ENCODE measurements at places on chromosomes 1 and 21.

DNA sequence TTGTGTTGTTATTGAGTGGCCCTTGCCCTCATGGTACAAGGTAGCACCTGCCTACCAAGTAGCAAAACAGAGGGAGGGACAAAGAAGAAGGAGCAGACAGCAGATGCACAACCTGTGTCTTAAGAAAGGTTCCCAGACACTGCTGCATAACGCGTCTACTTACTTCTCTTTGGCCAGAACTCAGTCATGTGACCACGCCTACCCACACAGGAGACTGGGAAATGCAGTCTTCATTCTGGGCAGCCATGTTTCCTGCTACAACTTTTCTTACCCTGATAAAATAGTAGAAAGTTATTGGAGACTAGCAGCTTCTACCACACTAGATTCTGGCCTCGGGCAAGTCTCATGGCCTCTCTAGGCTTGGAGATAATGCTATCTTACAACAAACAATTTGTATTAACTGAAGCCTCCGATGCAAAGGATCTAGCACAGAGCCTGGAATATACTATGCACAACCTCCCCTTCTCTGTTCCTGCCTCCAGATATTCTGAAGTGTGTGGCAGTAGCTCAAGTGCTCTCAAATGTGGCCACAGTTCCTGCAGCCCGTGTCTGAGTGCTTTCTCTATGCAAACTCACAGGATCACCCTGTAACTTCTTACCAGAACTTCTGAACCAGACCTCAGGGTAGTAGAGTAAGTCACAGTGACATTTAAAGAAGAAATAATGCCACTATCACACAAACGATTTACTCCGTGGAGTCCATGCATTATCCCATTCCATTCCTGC is 34.1 kb upstream of the BTG2 start:
- DNase-seq: no peak

GRCh38 chr1:57331620-57332019 is 92.2 kb downstream of the DAB1 start:
- no peak for DNase-seq

- DNase-seq: no peak
Observed at GRCh38 chr1:236099355-236099974, 34.6 kb upstream of the NID1 start.

- DNase-seq: no peak
Observed at GRCh38 chr1:23102289-23102688, 66.4 kb downstream of the LUZP1 start.

- no peak for DNase-seq
Observed at GRCh38 chr1:72526926-72527325, 244.6 kb upstream of the NEGR1 start.

DNA sequence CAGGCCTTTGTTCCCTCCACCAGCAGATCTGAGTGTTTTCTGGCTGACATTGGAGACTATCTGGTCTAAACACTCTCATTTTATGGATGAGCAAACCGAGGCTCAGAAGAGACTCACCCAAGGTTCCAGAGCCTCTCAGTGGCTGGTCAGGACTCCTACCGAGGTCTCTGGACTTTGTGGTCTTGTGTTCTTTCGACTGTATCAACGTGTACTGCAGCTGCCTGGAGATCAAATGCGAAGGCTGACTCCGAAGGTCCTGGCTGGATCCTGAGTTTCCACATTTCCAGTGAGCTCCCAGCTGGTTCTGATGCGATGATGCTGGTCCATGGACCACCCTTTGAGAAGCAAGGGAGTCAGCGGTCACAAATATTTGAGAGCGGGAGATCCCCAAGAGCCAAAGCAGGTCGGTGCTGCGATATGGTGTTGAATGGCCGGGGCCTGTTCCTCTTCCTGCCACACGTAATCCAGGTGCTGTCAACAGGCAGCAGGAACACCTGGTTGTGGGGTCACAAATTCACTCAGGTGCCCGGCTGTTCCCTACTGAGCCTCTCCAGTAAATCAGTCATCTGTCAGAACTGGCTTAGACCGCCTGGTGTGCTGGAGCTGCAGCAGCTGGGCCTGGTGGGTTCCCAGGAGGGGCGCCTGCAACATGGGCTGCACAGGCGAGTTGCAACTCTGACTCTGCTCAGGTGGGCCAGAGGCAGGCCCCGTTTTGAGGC is 94.8 kb upstream of the USP24 start:
- DNase-seq: no peak

GRCh38 chr1:162663086-162663485 is 30.8 kb downstream of the DDR2 start:
- DNase-seq: no peak

DNA sequence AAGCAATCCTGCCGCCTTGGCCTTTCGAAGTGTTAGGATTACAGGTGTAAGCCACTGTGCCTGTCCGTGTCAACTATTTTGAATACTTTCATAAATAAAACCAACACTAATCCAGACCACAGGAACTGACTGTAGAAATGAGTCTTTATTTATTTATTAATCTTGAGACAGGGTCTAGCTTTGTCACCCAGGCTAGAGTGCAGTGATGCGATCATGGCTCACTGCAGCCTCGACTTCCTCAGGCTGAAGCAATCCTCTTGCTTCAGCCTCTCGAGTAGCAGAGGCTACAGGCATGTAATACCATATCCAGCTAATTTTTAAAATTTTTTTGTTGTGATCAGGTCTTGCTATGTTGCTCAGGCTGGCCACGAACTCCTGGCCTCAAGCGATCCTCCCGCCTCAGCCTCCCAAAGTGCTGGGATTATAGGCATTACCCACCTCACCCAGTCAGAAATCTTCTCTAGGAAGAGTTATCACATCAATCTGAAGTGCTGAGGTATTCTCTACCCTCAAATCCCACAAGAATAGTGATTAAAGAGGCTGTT is 21.7 kb upstream of the CPLANE2 start:
- DNase-seq: no peak

DNA sequence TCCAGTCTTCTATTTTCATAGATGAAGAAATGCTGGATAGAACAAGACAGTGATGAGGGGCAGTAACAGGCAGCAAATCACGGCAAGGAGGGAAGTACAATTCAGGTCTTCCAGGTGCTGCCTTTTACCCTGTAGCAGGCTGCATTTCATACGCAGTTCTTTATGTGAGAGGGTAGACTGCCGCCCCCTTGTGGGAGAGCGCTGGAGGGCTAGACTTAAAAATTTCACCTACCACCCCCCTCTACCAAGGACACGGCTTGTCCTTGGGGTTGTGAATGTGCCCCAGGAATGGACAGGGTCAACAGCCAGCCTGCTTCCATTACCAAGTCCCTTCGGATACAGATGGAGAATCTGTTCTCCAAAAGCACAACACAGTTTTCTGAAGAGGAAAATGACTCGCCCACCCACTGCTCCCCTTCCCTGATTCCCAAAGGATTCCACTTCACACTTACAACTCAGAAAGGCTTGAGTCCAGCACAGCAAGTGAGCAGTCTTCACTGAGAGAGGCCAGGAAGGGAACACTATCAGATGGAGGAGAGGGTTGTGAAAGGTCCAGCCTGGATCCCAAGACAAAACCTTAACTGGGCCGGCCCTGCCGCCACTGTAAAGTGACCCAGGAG is 7.4 kb downstream of the WDR77 start:
- DNase-seq: no peak

DNA sequence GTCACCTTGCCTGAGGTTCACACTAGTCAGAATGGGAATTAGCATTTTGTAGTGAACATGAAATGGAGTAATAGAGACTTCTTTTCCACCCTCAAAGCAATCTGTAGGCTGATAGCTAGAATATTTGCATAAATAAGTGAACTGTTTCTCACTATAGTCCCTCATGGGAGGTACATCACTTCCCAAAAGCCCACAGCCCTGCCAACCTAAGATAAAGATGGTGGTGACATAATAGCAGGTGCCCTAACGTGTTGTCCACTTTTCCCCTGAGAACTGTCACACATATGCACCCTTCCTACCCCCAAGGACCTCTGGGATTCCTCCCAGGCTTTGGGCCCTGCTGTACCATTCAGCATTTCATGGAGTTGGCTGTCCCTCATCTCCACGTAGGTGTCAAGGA is 4.4 kb downstream of the TMEM35B start:
- DNase-seq: no peak

GRCh38 chr1:58931756-58932155 is 147.9 kb upstream of the JUN start:
- no peak for DNase-seq

GRCh38 chr1:247487057-247487456 is 29.2 kb upstream of the OR2B11 start:
- DNase-seq: no peak

DNA sequence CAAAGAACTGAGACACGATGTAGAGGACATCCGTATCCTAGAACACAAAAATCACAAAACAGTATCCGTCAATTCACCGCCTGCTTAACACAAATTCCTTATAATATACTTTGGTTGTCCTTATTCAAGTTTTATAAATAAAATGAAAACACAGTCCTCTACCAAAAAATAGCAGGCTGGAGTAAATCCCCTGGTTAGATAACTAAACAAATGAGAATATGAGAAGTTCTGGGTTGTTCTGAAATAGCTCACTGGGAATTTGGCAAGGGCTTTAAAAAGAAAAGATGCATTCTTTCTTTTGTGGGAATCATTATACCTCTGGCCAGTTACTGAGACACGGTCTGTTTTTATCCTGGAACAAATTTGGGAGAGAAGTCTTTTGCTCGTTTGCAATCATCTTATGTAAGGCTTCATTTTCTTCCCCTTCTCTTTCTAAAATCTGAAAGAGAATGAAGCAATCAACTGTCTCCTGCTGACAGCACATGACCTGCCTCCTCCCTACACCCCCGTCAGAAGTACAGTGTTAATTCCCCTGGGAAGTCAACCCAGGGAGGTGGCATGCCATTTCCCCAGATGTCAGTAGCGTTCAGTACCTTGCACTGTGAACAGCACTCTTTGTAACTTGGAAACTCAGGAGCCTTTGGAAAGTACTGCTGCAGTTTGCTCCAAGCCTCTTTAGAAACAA is 37.1 kb upstream of the RAP1GAP start:
- DNase-seq: no peak

DNA sequence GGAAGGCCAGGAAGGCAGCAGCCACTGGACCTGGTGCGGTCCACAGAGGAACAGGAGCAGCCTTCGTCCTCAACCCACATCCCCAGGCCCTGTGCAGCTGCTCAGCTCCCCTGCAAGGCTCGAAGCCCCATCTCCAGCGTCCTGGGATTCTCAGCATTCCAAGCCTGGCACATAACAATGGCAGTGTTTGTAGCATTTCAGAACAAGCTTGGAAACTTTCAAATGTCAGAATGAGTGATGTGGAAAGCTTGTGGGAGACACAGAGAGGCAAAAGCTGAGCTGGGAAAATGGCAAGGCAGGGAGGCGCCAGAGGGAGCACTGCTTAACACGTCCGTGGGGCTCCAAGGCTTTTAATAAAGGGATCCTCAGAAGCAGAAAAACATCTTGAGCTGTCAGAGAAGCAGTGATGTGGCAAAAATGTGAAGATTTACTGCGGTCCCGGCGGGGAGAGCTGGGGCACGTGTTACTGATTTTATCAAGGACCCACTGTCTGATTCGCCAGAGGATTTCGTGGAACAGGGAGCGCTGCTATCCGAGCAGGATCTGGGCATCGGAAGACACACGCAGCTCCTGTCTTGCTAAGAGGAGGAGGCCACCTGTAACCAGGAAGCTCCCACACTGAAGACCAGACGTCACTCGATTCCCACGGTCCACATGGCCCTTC is 38.1 kb downstream of the TOMM20 start:
- DNase-seq: no peak

GRCh38 chr1:222042120-222042519 is 300.2 kb upstream of the DUSP10 start:
- DNase-seq: no peak

DNA sequence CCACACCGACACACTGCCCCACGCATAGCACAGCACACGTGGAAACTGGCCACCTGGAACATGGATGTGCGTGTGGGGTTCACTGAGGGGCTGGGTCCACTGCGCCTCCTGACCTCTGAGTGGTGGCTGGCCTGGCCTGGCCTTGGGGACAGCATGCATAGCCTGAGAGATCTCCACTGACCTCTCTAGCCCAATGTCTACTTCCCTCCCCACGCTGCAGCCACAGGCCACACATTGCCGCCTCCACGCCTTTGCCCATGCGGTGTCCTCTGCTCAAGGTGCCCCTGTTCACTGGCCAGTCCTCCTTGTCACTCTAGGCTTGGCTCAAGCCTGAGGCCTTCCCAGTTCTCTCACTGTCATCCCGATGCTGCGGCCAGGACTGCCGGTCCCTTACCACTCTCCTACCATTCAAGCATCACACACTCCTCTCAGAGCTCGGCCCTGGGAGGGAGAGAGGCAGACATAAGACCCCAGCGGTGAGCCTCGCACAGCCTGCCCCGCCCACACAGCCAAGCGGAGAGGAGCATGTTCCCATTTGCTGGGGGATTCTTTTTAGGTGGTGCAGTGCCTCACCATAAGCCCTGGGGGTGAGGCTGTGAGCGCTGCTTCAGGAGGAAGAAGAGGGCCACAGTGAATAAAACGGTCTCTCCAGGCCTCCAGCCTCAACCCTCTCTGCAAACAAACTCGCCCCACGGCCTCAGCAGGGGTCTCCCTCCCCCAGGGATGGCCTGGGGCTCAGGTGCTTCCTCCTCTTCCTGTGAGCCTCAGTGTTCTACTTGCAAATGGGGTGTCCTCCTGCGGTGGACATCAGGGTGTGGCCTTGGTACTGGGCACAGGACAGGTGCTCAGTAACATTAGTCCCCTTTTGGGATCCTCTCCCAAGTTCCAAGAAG is 80.8 kb downstream of the DMRTB1 start:
- no peak for DNase-seq

- no peak for DNase-seq
Observed at GRCh38 chr1:86146566-86146965, 10.0 kb downstream of the COL24A1 start.

DNA sequence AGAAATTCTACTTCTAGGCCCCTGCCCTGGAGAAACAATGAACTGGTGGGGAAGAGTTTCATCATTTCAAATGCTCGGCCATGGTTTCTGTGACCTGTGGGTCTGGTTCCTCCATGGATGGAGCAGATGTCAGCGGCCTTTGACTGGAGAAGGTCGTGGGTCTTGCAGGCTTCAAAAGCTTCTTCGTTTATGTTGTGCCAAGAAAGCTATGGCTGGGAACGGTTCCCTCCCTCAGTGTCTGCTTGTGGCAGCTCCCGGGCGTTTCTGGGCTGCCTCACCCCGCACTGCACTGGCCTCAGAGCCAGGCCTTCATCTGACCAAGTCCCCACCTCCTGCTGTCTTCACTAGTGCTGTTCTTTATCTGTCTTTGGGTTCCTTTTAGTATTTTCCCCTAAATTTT is 46.4 kb upstream of the POFUT2 start:
- DNase-seq: no peak

GRCh38 chr1:201752333-201752732 is 76.6 kb upstream of the IPO9 start:
- DNase-seq: no peak

- DNase-seq: no peak
Observed at GRCh38 chr1:40381268-40382107, 8.0 kb downstream of the SMAP2 start.
